ENCODE measurements at places on chromosomes 7 and 10. TPM values are rescaled to one million over a fixed set of nuclear protein-coding genes. Genes with fewer than 3 reads are reported as not detected.

The ANK3 gene
- total RNA-seq: 15.3 TPM

The TSPAN14 gene
- total RNA-seq: 86.8 TPM

The AEBP1 gene
- 0.49 TPM for total RNA-seq

The FOXP2 gene
- 2.5 TPM for total RNA-seq

The CCNJ gene
- total RNA-seq: 12.2 TPM

The MYH16 gene
- 0.57 TPM for total RNA-seq

The BUD23 gene
- 168 TPM for total RNA-seq

The PIP gene
- not detected for total RNA-seq

The ALOX5 gene
- total RNA-seq: 6.1 TPM

The SLC4A2 gene
- 240 TPM for total RNA-seq

DNA sequence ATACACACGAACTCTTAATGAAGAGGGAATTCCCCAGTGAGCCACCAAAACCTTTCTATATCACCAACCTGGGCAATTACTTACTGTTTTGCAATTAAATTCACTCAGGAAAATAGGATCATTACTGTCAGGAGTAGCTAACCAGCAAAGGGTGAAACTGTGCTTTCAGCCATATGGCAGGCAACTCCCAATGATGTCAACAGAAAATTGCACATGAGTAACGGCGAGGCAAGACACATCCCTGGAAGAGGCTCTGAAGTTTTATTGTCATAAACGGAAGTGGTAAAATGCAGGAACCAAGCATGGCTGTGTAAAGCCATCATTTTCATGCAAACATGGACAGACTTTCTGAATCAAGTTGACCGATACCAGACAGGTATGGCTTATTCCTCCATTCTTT is 548.9 kb upstream of the AUTS2 start:
- DNase-seq: no peak

DNA sequence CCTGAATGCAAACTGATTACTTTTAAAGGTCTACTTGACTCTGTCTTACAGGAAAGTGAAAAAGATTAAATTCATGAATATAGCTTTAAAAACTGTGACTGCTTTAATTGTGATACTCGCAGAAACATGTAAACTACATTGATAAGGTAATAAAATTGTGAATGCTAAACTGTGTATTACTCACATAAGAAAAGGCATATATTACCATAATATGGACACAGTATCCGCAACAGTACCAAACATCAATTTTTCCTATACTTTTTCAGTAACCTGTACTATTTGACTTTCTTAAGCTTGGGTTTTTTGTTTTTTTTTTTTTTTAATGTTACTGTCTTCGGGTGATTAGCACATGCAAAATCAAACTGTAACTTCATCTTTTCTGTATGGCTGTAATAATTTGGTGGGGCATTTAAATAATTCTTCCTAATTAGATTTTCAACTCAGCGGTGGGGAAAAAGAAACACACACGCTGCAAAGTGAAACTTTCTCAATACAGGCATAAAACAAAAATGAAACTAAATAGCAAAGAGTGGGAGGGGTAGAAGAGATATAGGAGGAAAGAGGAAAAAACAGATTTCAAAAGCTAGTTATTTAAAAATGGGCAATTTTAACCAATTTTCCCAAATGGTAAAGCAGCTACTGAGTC is 23.2 kb downstream of the NT5C3A start:
- no peak for DNase-seq

DNA sequence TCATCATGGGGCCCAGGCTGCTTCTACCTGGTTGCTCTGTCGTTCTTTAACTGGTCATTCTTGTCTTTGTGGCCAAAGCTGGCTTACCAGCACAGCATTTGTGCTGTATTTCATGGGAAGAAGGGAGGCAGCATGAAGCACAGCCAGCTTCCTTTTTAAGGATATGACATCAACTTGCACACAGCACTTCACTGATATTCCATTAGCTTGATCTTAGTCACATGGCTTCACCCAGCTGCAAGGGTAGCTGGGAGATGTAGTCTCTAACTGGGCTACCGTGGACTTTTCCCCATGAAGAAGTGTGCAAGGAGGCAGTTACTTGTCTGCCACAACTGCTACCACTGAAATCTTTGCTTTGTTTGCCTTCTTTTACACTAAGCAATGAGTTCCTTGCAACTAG is 525.2 kb downstream of the LRMDA start:
- peak; percentile 4 for DNase-seq

DNA sequence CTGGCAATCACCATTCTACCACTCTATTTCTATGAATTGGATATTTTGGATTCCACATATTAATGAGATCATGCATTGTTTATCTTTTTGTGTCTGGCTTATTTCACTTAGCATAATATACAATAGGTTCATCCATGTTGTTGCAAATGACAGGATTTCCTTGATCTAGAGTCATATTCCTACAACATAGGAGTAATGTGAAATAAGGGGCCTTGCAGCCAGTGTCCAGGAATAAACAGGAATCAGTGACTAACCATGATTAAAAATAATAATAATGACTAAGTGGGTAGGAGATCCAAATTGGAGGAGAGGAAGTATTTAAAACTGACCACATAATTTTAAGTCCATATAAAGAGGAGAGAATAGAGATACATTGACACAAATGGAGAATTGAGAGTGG is 49.9 kb downstream of the SCIN start:
- DNase-seq: no peak

- DNase-seq: peak; percentile 7
Measured at GRCh38 chr7:108442039-108442568, 14.1 kb downstream of the NRCAM start.

- DNase-seq: peak; percentile 68
Measured at GRCh38 chr7:73701357-73701995, 18.0 kb downstream of the STX1A start.

DNA sequence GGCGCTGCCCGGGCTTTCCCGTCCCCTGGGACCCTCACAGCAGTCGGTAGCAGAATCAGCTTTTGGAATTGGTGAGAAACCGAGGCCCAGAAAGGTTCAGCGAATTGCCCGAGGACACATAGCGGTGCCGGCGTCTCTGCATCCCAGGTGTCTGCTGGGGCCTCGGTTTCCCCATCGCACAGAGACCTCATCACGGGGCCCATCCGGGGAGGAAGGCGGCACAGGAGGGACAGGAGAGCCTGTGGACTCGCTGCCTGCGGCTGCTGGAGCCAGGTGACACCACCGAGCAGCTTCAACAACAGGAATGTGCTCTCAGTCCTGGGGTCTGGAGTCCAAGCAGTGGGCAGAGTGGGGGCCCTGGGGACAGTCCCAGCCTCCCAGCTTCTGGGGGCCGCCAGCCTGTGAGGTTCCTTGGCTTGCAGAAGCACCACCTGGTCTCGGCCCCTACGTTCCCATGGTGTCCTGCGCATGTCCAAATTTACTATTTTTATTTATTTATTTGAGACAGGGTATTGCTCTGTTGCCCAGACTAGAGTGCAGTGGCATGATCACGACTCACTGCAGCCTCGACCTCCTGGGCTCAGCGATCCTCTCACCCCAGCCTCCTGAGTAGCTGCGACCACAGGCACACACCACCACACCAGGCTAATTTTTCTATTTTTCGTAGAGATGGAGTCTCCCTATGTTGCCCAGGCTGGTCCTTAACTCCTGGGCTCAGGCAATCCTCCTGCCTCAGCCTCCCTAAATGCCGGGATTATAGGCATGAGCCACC is 539 bp upstream of the COX19 start:
- no peak for DNase-seq

DNA sequence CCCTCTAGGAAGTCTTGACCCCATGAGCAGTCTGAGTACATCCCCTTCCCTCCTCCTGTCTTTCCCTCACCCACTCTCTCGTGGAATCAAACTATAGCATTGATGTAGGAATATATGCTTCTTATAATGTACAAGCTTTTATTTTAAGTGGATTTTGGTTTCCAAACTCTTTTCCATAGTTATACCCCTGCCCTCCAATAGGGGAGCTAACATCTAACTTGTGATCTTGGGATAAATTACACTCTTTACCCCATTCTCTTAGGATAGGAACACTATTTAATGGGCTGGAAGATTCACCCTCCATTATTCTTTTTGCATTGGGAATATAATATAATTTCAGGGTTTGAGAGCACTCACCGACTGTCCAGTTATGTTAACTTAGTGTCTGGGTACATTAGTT is 465.9 kb downstream of the GATA3 start:
- no peak for DNase-seq

DNA sequence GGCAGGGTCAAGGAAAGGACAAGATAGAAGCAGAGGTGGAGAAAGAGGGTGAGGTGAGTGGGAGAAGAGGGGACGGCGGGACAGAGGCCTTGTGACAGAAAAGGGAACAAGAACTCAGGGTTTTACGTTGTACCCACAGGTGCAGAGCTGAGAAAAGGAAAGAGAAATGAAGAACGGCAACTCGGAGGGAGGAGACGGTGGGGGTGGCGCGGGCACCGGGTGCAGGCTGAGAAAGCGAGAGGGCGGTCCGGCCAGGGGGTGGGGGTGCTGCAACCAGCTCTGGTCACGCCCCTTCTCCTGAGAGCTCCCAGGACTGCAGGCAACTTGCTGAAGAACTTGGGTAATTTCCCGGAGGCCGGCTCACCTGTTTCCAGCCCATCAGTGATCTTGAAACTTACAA is 65.3 kb downstream of the CARD11 start:
- no peak for DNase-seq

GRCh38 chr7:68977385-68978055 is 620.8 kb upstream of the AUTS2 start:
- DNase-seq: no peak

DNA sequence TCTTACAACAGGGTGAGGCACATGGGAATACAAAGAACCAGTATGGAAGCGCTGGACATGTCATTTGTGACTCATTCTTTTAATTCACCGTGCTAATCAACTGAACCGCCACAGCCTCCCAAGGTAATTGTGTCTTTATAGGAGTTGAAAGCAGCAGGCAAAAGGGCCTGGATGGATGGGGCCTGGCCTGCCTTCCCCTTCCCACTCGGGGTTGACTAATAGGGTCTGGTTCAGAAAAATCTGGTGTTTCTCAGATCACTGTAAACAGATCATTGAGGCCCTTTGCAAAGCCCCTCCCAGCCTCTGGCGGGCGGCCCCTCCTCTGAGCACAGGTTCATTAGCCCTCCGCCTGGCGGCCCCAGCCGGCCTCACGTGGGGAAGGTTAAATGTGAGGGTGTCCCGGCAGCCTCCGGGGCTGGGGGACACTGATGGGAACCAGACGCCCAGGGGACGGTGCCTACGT is 100.8 kb downstream of the EBF3 start:
- no peak for DNase-seq

- DNase-seq: no peak
Measured at GRCh38 chr7:147833970-147834369, 756.6 kb upstream of the C7orf33 start.

- DNase-seq: no peak
Measured at GRCh38 chr7:138980563-138981291, 462 bp downstream of the KIAA1549 start.

GRCh38 chr10:32985341-32985764 is 27.3 kb upstream of the ITGB1 start:
- DNase-seq: no peak

DNA sequence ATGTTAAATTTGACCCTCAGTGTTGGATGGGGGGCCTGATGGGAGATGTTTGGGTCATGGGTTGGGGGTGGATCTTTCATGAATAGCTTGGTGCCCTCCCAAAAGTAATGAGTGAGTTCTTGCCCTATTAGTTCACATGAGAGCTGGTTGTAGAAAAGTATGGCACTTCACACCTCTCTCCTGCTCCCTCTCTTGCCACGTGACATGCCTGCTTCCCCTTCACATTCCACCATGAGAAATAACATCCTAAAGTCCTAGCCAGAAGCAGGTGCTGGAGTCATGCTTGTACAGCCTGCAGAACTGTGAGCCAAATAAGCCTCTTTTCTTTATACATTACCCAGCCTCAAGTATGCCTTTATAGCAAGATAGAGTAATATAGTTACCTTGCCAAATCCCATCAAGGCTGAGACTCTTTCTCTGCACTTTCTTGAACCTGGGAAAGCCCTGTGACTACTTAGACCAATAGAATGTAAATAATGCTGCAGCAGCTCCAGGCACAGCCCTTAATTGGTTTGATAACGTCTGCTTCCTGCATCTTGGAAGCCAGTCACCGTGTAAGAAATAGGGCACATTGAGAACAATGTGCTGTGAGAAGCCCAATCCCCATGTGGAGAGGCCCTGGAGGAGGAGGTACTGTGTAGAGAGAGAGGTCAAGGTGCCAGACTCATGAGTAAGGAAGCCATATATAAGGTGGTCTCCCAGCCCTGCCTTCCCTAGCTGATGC is 88.0 kb upstream of the NAMPT start:
- no peak for DNase-seq

GRCh38 chr7:151062399-151063211 is 3.2 kb downstream of the SLC4A2 start:
- peak; percentile 81 for DNase-seq

DNA sequence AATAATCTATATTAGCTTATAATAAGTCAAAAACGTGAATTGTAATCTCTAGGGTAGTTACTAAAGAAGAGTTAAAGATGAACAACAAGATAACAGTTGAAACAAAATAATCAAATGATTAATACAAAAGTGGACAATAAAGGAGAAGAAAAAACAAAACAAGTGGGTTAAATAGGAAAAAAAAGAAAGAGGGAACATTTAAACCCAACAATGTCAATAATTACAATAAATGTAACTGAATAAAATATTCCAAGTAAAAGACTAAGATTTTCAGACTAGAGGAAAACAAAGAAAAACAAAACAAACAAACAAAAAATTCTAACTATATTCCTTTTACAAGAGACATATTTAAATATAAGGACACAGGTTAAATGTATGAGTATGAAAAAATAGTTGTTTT is 38.0 kb upstream of the ZEB1 start:
- no peak for DNase-seq

GRCh38 chr10:26029858-26030257 is 95.8 kb downstream of the MYO3A start:
- DNase-seq: no peak

DNA sequence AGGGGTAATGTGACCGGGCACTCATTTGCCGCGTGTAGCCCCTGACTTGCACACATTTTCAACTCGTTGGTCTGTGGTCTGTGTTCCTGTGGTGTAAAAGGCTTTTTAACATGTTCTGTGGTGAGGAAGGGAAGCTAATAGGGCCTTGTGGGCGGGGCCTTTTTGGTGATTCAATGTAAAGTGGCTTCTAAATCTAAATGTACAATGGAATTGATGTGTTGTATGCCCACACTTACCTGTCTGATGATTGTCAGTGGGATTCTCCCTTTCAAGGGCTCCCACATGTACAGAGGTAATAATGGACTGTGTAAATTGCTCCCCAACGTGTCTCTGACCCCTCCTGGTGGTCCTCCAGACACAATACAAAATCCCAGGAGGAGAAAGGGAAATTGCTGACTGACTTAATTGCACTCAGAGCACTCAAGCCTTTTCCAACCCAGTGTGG is 43.1 kb upstream of the GATAD1 start:
- DNase-seq: no peak

DNA sequence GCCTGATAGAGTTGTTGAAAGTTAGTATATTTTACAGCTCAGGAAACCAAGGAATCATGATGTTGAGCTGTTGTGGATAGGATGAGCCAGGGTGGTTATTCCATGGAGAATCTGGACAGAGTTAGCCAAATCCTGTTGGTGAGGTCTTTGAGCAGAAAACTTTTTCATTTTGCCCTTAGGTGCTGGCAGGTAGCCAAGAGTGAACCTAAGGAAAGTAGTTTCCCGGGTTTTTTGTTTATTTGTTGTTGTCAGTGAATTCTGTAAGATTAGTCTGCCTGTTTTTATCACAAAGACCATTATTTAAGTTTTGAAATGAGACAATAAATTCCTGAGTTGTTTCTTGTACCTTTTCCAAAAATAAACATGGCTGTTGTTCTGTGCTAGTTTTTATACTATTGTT is 61.0 kb downstream of the GALNT11 start:
- no peak for DNase-seq

GRCh38 chr7:14822481-14822854 is 80.1 kb downstream of the DGKB start:
- DNase-seq: no peak

GRCh38 chr10:125886914-125887512 is 5.9 kb upstream of the DHX32 start:
- DNase-seq: no peak

Measured in HCT116 (cell line).